Naive thymus-derived CD4-positive, alpha-beta T cell (primary cell): ENCODE measurements at places on chromosomes 4 and X.
A peak's percentile ranks its signal among the peaks of the same experiment; 100 is the strongest.

DNA sequence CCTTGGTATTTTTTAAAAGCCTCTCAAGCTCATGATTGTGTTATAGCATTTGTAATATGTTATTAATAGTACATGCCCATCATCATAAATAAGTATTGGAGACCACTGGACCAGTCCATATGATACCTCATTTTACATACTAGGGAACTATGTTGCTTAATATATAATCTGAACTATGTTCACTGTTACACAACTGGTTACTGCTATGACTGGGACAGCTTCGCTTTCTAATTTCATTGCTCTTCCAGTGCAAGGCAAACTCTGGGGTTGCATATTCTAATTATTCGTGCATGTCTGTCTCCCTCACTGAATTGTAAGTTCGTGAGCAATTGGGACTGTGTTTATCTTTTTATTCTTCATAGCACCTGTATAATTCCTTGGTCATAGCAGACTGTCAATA, 330.5 kb downstream of the RAPGEF2 start:
- no peaks in the 10 kb centered on the region for H3K36me3 ChIP-seq
- H3K27me3 ChIP-seq: no peaks in the 10 kb centered on the region
- H3K4me3 ChIP-seq: no peak overlapping the region
- DNase-seq: no peak
- H3K4me1 ChIP-seq: no peaks in the 10 kb centered on the region

GRCh38 chr4:109691411-109691920, 11.8 kb downstream of the CASP6 start:
- no peak overlapping the region for H3K4me3 ChIP-seq
- DNase-seq: no peak
- H3K27ac ChIP-seq: peak overlapping the region; percentile 42
- no peaks in the 10 kb centered on the region for H3K27me3 ChIP-seq

DNA sequence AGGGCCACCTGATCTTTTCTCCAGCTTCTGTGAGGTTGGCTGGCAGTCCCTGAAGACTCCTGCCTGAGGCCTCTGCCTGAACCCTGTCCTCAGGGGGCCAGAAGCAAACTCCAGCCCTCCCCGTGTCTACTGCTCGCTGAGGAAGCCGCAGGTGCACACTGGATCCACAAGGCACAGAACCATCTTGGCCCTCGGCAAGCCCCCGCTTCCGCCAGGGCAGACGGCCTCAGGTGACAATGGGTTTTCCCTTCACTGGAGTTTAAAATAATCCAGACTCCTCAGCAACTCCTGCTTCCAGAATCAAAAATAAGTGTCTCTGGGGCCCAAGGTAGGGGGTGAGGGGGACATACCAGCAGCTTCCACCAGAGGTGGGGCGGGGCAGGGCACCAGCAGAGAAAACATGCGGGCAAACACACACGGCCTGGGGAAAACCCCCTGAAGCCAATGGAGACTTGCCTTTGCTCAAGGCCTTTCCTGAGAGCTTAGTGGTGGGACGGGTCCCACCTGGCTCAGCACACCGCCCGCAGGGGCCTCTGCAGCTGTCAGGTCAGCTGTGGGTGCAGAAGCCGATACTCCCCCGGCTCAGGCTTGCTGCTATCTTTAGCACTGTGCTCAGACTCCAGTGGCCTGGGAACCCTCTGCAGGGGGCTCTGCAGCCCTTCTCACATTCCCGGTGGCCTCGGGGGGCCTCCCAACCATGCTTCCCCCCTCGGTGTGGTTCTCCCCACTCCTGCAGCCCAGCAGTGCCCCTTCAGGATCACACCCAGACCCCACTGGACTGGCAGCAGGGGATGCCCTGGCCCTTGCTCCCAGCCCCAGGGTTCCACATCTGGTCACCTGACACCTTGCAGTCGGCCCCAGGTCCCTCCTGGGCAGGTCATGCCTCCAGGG, 1.9 kb downstream of the MYL5 start:
- peaks cover 6% of the 10 kb centered on the region for H3K36me3 ChIP-seq
- peaks cover 16% of the 10 kb centered on the region for H3K4me1 ChIP-seq
- peak overlapping the region; percentile 41 for H3K27ac ChIP-seq
- peaks cover 2% of the 10 kb centered on the region for H3K27me3 ChIP-seq
- no peak overlapping the region for H3K4me3 ChIP-seq

GRCh38 chrX:21947671-21948070, 7.2 kb downstream of the SMS start:
- no peaks in the 10 kb centered on the region for H3K36me3 ChIP-seq
- no peak overlapping the region for H3K27ac ChIP-seq
- H3K27me3 ChIP-seq: no peaks in the 10 kb centered on the region
- peaks cover 8% of the 10 kb centered on the region for H3K4me1 ChIP-seq
- H3K4me3 ChIP-seq: no peak overlapping the region
- no peak for DNase-seq

DNA sequence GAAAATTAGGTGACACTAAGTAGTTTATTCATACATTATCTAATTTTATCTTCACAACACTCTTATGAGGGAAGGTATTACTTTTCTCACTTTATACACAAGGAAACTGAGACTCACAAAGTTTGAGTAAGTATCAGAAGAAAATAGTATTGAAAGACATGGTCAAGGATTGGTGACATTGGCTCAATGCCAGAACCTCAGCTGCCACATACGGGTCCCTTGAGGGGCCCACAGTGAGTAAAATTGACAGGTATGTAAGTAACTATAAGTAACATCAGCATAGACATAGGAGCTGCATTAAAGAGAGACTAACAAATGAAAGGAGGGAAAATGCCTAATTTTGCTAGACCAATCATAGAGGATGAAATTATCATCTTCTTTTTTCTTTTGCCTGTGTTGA, 134.1 kb downstream of the COX18 start:
- no peak for DNase-seq
- no peaks in the 10 kb centered on the region for H3K4me1 ChIP-seq
- no peak overlapping the region for H3K4me3 ChIP-seq

GRCh38 chrX:80807992-80808735, 1.5 kb downstream of the BRWD3 start:
- no peaks in the 10 kb centered on the region for H3K27me3 ChIP-seq
- H3K4me1 ChIP-seq: peaks cover 21% of the 10 kb centered on the region
- DNase-seq: peak; percentile 73

GRCh38 chr4:86717651-86718050, 123.5 kb downstream of the PTPN13 start:
- no peaks in the 10 kb centered on the region for H3K27me3 ChIP-seq
- H3K4me3 ChIP-seq: no peak overlapping the region
- no peaks in the 10 kb centered on the region for H3K4me1 ChIP-seq
- no peak for DNase-seq

DNA sequence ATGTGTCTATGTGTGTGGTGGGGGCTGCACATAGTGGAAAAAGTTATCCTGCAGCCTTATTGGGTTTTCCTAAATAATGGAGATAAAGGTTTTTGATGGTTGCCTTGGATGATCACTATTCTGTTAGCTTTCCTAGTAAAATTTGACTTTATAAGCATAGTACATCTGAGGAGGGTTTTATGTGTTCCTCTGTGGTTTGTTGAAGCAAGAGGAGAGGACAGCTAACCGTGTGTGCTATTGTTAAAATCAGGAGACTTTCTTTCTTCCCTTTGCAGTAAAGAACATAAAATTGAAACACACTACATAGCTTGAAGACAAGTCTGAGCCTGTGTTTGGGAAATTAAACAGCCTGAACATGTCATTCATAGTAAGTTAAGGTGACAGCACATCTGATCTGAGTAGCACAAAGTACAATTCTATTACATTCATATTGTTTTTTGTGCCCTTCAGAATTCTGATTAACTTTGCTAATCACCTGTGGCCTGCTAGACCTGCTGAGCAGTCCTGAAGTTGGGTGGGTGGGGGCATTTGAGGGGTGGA, 36.8 kb downstream of the C4orf51 start:
- no peaks in the 10 kb centered on the region for H3K4me1 ChIP-seq
- no peak overlapping the region for H3K4me3 ChIP-seq
- H3K27me3 ChIP-seq: no peaks in the 10 kb centered on the region

DNA sequence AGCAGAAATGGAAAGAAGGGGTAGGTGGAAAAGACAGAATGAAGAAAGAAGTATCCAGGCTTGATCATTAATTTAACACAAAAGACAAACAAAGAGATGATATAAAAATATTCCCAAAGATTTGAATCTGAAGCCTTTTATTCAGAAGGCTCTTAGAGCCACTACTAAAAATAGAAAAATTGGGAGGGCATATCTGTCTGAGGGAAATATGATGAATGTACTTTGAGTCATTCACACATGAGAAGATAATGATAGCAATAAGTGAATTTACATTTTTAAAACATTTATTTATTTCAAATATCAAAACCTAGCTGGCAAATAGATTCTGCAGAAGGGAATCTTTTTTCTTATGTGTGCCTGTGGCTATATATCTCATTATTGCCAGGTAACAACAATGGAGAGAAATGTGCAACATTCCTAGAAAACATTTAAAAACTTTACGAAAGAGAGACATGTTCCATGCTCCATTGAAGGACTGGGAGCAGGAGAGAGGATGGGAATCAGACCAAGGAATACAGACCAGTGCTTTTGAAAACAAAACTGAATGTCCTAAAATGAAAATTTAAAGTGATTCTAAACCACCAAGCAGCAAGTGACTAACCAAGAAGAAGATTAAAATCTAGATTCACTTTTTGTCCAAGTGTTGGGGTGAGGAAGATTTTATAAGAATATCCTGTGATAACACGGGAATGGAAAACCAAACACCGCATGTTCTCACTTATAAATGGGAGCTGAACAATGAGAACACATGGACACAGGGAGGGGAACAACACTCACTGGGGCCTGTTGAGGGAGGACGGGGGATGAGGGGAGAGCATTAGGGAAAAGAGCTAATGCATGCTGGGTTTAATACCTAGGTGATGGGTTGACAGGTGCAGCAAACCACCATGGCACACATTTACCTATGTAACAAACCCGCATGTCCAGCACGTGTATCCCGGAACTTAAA, 41.2 kb downstream of the ANXA5 start:
- no peak overlapping the region for H3K4me3 ChIP-seq
- H3K27me3 ChIP-seq: no peaks in the 10 kb centered on the region
- H3K36me3 ChIP-seq: no peaks in the 10 kb centered on the region
- no peak for DNase-seq
- H3K4me1 ChIP-seq: no peaks in the 10 kb centered on the region

DNA sequence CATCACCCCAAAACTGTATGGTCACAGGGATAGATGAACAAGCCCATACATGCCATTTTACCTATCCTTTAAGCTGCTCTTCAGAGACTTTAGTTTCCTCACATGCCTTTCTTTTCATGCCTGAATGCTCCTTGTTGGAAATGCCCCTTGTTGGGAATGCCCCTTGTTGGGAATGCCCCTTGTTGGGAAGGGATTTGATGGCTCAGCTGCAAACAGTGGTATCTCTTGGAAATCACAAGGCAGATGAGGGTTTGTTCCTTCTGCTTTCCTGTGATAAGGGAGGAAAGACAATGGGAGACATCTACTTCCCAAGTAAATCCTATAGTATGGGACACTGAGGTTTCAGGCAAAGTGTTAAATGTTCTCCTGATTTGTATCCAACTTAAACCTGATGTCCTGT, 11.5 kb downstream of the CXCL2 start:
- no peaks in the 10 kb centered on the region for H3K36me3 ChIP-seq
- H3K27ac ChIP-seq: no peak overlapping the region
- no peak for DNase-seq
- H3K4me1 ChIP-seq: no peaks in the 10 kb centered on the region
- no peaks in the 10 kb centered on the region for H3K27me3 ChIP-seq

GRCh38 chr4:164261831-164262230, 492.1 kb upstream of the SMIM31 start:
- DNase-seq: no peak
- H3K4me1 ChIP-seq: no peaks in the 10 kb centered on the region
- no peak overlapping the region for H3K27ac ChIP-seq
- no peaks in the 10 kb centered on the region for H3K27me3 ChIP-seq
- H3K4me3 ChIP-seq: no peak overlapping the region

DNA sequence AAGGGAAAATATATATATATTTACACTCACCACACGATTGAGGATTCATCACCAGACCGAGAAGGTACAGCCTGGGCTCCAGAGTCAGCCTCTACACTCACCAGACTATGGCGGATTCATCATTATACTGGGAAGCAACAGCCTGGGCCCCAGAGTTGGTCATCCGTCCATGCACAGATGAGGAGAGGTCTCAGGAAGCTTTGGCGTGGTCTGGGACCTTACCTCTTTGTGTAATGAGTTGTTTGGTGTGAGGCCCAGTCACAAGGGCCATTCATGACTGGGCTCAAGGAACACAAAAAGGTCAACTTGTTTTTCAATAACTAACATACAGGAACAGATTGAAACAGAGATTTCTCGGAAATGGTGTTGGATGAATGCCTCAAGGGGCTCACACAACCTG, 926.1 kb downstream of the FAM133A start:
- no peaks in the 10 kb centered on the region for H3K4me1 ChIP-seq
- no peaks in the 10 kb centered on the region for H3K36me3 ChIP-seq
- H3K4me3 ChIP-seq: no peak overlapping the region
- no peak for DNase-seq
- H3K27me3 ChIP-seq: no peaks in the 10 kb centered on the region

GRCh38 chr4:102139132-102139573, 206.1 kb downstream of the SLC39A8 start:
- no peak overlapping the region for H3K4me3 ChIP-seq
- H3K4me1 ChIP-seq: no peaks in the 10 kb centered on the region
- H3K27ac ChIP-seq: no peak overlapping the region
- no peaks in the 10 kb centered on the region for H3K27me3 ChIP-seq
- DNase-seq: no peak

DNA sequence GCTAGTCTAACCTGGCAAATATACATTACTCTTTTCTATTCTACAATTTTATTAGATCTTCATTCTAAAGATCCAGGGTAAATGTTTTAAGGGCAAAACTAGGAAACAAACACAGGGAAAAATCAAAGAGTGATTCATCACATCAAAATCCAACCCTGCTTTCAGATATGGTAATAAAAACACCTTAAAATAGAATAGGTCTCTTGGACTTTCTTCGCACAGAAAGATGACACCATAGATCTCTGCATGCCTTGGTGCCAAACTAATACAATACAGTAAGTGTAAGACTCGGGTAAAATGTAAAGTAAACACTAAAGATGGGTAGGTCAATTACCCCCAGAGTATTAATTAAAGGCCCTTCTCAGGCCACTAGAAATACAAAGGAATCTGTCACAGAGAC, 34.2 kb downstream of the LDB2 start:
- DNase-seq: no peak
- no peak overlapping the region for H3K27ac ChIP-seq
- no peaks in the 10 kb centered on the region for H3K27me3 ChIP-seq
- no peaks in the 10 kb centered on the region for H3K4me1 ChIP-seq
- H3K36me3 ChIP-seq: no peaks in the 10 kb centered on the region
- no peak overlapping the region for H3K4me3 ChIP-seq

DNA sequence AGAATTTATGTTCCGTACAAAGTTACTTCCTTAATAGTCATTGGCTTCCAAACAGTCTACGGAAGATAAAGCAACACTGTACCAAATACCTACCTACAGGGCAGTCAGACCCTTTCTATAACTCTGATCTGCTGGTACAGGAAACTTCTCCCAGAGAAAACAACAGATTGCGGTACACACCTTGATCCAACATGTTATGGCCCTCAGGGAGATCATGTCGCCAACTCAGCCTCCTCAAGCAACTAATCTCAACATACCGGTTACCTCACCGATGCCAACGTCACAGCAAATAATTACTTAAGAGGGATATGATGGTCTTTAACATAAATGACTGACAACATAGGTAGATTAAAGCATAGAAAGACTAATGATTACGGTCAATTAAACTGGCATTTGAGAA, 70.4 kb downstream of the RFC1 start:
- DNase-seq: no peak
- no peaks in the 10 kb centered on the region for H3K4me1 ChIP-seq
- H3K27ac ChIP-seq: no peak overlapping the region
- no peak overlapping the region for H3K4me3 ChIP-seq
- H3K27me3 ChIP-seq: no peaks in the 10 kb centered on the region

GRCh38 chr4:2923668-2924173, 39.5 kb downstream of the NOP14 start:
- peaks cover 58% of the 10 kb centered on the region for H3K36me3 ChIP-seq
- H3K27ac ChIP-seq: peak overlapping the region; percentile 51
- DNase-seq: no peak
- peaks cover 19% of the 10 kb centered on the region for H3K4me1 ChIP-seq
- no peak overlapping the region for H3K4me3 ChIP-seq
